ENCODE measurements at places on chromosomes 12 and 14.
A peak's percentile ranks its signal among the peaks of the same experiment; 100 is the strongest.

GRCh38 chr12:89859508-89860220 is 151.0 kb upstream of the ATP2B1 start:
- DNase-seq = no peak

DNA sequence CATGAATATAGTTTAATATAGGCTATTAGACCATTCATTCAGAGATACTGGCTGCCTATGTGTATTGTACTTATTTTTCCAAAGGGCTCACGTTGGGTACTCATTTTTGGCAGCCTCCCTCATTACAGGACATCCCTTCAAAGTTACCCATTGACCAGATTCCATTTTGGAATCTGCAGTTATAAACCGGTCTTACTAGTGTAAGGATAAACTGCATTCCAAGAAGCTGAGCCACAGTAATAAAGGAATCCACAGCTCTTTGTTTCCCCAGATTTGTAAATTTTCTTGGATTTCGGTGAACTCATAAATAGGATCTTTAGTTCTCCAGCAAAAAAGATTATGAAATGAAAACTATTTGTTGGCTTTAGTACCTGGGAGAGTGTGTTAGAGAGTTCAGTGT is 18.9 kb upstream of the CFL2 start:
- DNase-seq = no peak

- DNase-seq = no peak
These were observed 10.6 kb downstream of the SEL1L start for GRCh38 chr14:81523016-81523415.

GRCh38 chr12:40144023-40144422 is 38.1 kb upstream of the SLC2A13 start:
- DNase-seq = no peak

DNA sequence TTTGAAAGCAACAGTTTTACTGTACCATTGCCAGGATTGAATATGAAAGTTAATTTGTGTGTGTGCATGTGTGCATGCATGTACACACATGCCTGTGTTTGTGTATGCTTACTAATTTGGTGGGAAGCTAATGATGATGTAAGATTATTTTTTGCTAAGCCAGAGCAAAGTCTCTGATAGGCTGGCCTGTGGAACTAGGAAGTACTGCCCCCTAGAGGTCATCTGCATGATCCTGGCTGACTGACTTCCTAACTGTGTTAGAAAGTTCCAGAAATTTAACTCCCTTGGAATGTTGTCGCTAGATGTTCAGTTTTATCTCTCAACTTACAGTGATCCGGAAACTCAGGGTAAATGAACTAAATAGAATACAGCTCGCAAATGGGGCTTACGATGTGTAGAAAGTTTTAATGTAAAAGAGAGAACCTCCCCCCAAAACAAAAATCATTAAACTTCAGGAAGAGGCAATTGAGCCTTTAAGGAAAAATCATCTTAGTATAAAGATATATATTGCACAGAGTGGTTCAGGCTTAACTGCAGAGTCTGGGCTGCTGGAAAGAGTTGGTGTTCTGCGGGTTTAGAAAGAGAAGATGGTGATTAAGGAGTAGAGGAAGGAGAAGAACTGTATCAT is 34.3 kb upstream of the SLC38A1 start:
- no peak for DNase-seq

- no peak for DNase-seq
These were observed 15.0 kb upstream of the BICD1 start for GRCh38 chr12:32091696-32092095.

GRCh38 chr14:77043177-77043983 is 14.9 kb upstream of the IRF2BPL start:
- DNase-seq = peak; percentile 54

- no peak for DNase-seq
These were observed 123.0 kb downstream of the ARID2 start for GRCh38 chr12:45852508-45852907.

GRCh38 chr12:26806556-26806955 is 26.4 kb downstream of the ITPR2 start:
- DNase-seq = no peak

- DNase-seq = no peak
These were observed at the start of gene GSC for GRCh38 chr14:94769391-94770250. TSS of gene GSC (minus strand) at chr14:94770113. CDS start at chr14:94770015, 98 bp downstream.

GRCh38 chr12:119014368-119014767 is 33.0 kb downstream of the SRRM4 start:
- no peak for DNase-seq

GRCh38 chr14:44405011-44405486 is 102.0 kb downstream of the FSCB start:
- DNase-seq = no peak

- DNase-seq = no peak
These were observed 59.1 kb upstream of the OTOGL start for GRCh38 chr12:80040075-80040738.

GRCh38 chr12:20601668-20602280 is 93.4 kb upstream of the SLCO1C1 start:
- DNase-seq = no peak

- peak; percentile 73 for DNase-seq
These were observed at the start of gene PRICKLE1 for GRCh38 chr12:42589465-42590329. TSS of gene PRICKLE1 (minus strand) at chr12:42589746. CDS start at chr12:42472516, 117,230 bp downstream.

GRCh38 chr12:126051611-126052107 is 986.4 kb downstream of the AACS start:
- DNase-seq = no peak

- no peak for DNase-seq
These were observed 1.9 kb upstream of the HAL start for GRCh38 chr12:95997911-95998510.

- no peak for DNase-seq
These were observed 27.3 kb downstream of the ABCD2 start for GRCh38 chr12:39592295-39592694.

- DNase-seq = no peak
These were observed 174.2 kb upstream of the SLC38A2 start for GRCh38 chr12:46546634-46547273.

GRCh38 chr14:37890095-37890494 is 294.7 kb downstream of the TTC6 start:
- DNase-seq = no peak

GRCh38 chr12:121175383-121176119 is 34.4 kb upstream of the P2RX4 start:
- DNase-seq = no peak

GRCh38 chr12:5650281-5650680 is 218.4 kb downstream of the NTF3 start:
- DNase-seq = no peak

- DNase-seq = no peak
These were observed 13.5 kb downstream of the NFATC4 start for GRCh38 chr14:24381363-24382063.

- DNase-seq = no peak
These were observed 89.3 kb upstream of the RFX4 start for GRCh38 chr12:106493531-106493930.

Measured in GM06990 (cell line).